ENCODE measurements at places on chromosomes 11 and 22.

DNA sequence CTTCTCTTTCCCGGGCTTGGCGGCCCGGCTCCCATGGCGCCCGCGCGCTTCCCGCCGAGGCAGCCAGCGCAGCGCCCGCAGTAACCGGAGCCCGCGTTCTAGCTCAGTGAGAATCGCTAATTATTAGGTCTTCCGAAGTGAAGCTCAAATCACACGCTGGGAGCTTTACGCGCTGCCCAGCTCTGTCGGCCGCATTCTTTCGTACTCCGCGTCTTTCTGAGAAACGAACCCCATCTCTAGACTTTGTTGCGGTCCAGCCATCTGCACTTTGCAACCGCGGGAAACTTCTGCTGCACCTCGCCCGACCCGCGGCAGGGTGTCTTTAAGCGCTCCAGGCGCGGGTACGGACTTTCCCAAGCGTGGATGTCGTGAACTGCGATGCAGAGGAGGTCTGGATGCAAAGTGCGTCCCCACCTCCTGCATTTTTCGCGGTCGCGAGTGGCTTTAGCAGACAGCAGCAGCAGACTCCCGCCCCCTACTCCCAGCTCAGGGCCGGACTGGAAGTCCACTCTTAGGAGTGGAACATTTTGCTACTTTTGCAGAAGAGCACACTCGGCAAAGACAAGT lies 6.0 kb upstream of the PAX6 start:
- no peak for DNase-seq

GRCh38 chr11:9732453-9732852 lies 68.6 kb downstream of the SWAP70 start:
- DNase-seq, result no peak

GRCh38 chr11:3135481-3136440 lies 29.3 kb downstream of the OSBPL5 start:
- DNase-seq, result peak; percentile 17

DNA sequence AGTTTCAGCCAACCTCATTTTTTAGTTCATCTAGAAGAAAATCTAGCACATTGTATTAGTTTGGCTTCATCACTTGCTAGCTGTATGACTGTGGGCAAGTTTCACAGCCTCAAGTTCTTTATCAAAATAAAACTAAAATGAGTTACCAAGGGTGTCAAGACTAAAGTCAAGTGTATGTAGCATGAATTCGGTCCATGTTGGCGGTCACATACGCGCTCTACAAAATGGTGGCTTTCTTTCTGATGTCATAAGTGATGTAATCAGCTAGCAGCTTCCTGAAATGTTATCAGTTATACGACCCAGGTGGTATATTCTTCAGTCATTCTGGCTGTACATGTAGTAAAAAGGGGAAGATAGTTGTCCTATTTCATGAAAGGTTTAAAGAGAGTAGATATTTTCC lies 50.5 kb downstream of the POLD3 start:
- no peak for DNase-seq

DNA sequence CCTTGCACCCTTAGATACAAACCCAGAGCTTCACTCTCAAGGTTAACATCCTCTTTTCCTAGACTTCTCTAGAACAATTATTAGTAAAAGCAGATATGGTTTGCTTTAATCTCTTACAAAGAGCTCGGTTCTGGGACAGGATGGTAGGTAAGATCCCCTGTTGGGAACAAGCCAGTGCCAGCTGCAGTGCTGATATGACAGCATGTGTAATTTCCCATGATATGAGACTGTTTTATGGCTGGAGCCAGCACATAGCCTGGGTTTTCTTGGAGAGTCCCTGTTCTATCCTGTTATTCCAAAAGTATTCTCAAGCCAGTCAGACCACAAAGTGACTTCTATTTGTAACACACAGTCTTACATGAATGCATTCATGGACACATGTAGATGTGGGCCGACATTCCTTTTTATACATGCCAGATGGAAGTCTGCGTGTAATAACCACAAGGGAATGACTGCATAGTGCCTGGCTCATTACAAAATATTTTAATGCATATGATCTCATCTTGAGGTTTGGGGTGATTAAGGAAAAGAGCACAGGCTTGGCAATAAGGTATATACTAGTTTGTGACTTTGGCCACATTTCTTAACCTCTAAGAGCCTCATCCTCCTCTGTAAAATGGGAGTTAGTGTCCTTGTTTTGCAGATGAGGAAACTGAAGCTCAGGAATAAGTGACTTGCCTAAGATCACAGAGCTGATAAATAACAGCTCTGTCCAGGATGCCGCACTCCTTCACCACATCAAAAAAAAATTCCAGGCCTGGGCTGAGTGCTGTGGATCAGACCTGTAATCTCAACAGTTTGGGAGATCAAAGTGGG lies 21.8 kb downstream of the CLMP start:
- no peak for DNase-seq

GRCh38 chr11:107769189-107769588 lies 57.3 kb upstream of the SLN start:
- no peak for DNase-seq

GRCh38 chr11:112085822-112086421 lies 634 bp downstream of the TIMM8B start:
- DNase-seq, result peak; percentile 65

DNA sequence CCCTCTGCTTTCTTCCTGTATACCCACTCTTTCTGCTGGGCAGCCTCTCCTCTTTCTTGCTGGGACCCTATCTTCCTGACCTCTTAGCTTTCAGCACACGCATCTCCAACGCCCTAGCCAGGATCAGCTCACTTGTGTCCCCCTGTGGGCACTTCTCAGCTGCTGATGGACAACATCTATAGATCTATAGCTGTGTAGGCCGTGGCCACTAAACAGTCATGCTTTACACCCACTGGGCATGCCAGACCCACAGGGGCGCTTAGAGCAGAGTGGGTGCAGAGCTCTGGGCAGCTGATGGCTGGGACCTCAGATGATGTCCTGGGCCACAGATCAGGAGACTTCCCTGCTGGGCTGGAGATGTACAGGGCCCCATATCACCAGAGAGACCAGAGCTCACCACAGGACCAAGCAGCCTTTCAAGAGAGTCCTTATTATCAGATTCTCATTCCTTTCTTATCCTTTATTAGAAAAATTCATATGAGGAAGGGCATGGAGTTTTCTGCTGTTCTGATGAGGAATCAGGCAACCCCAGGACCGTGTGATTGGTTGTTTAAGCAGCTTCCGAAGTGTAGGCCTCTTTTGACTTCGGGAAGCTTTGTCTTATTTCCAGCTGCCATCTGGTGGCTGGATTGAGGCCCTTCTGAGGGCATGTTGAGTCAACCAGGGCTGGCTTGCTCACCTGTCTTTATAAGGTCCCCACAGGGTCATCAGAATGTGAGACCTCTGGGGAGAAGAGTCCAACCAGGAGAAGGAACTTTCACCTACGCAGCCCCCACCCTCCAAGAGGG lies 60.5 kb downstream of the OSBP2 start:
- peak; percentile 76 for DNase-seq

DNA sequence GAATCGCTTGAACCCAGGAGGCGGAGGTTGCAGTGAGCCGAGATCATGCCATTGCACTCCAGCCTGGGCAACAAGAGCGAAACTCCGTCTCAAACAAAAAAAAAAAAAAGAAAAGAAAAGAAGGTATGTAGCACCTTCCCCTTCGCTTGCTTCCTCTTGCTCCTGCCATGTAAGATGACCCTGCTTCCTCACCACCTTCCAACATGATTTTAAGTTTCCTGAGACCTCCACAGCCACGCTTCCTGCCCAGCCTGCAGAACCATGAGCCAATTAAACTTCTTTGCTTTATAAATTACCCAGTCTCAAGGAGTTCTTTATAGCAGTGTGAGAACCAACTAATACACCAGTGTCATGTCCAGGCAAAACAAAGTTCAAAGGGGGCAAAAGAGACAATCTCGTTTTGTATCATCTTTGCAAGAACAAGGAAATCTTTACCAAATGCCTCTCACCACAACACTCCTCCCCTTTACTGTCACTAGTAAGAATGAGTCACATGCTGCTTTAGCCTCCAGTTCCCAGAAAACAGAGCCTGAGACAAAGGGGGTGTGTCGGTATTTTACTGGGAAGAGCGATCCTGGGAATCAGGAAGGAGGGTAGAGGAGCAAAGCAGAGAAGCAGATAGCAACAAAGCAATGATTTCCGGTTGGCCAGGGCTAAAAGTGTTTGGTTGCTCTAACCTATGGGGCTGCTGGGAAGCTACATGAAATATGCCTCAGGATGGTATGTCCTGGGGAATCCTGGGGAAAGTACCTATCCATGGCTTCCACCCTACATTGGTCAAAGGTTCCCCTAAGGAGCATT lies 10.5 kb upstream of the MCHR1 start:
- DNase-seq, result peak; percentile 10

DNA sequence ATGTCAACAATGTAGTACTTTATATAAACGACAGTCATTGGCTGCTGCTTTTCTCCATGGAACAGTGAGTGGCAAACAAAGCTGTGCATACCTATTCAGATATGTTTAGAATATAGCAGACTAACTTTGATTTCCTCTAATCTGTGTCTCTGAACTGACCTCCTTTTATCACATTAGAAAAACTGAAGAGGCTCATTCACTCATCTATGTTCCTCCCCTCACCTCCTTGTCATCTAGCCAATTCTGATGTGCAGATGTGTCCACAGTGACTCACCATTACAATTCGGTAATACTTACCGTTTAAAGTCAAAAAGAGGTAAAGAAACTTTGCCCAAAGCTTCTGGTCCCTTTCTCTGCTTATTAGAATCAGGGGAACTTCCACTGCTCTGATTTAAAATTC lies 51.5 kb upstream of the RPS13 start:
- no peak for DNase-seq

- no peak for DNase-seq
Observed at GRCh38 chr22:24001314-24001713, 3.9 kb downstream of the GSTT4 start.

DNA sequence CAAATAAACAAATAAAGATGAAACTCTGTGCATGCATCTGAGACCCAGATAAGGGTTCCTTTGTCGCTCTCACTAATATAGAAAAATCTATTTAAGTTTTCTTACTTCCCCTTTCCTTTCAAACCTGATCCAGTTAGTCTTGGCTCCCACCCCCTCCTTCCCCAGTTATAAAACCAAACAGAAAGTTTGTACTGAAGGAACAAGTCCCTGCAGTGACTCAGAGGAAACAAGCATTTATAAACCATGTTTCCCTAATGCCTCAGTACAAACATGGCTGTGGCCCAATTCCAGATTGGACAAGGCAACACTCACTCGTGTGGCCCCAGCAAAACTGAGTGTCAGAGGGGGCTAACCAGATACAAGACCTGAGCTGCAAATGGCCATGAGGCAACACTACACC lies 65.5 kb upstream of the ARHGAP20 start:
- no peak for DNase-seq

- DNase-seq, result no peak
Observed at GRCh38 chr11:77287615-77288273, 13.7 kb downstream of the GDPD4 start.

GRCh38 chr11:60211206-60211605 lies 28.3 kb upstream of the MS4A6A start:
- no peak for DNase-seq

DNA sequence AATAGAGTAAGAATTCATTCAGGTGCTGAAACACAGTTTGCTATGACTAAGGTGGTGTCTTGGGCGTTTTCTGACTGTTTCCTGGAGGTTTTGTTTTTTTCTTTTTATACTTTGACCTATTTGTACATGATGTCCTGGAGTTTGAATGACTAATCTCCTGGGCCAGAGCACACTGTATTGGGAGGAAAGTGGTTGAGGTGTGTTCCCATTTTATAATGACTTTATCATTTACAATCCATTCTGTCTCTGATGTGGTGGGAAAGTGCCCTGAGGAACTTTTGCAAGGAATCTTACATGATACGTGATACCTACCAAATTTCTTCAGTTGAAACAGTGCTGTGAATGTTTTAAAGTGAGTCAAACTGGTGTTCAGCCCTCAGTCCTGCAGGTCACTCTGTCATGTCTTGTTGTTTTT lies 80.8 kb downstream of the TNRC6B start:
- DNase-seq, result no peak

DNA sequence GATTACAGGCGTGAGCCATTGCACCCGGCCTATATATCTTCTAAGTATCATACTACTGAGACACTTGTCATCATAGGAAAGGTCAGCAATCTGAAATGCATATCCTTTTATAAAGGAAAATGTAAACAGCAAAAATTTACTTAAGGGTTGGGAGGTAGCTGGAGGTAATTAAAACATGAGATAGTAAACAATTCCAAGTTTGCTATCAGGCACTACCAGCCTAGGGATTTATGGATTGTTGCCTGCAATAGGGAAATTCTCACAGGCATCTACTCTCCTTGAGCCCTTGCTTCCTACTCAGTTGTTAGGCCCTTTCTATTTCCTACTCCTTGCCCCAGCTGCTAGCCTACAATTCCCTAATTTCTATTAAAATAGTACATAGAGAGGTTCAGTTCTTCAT lies 16.1 kb downstream of the PGR start:
- DNase-seq, result no peak

DNA sequence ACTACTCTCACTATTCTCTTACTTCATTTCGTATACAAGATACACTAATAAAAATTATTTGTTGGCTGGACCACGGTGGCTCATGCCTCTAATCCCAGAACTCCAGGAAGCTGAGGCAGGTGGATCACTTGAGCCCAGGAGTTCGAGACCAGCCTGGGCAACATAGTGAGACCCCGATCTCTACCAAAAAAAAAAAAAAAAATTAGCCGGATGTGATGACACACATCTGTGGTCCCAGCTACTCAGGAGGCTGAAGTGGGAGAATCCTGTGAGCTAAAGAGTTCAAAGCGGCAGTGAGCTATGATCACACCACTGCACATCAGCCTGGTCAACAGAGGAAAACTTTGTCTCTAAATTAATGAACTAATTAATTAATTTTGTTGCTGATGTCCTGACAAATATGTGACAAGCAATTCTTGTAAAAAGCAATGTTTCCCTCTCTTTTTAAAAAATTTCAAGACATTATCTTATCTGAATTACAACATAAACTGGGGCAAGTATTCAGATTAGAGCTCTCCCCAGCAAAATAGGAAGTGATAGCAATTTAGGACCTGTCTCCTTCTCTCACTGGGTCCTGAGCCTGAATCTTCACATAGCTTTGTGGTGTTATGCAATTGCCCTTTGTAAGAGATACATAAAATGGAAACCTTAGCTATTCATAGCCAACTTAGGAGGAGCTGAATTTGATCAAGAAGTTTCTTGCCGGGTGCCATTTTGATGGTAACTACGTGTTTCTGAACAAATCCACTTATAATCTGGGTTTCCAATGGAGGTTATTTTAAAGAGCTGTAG lies 17.6 kb upstream of the TMA7B start:
- no peak for DNase-seq

DNA sequence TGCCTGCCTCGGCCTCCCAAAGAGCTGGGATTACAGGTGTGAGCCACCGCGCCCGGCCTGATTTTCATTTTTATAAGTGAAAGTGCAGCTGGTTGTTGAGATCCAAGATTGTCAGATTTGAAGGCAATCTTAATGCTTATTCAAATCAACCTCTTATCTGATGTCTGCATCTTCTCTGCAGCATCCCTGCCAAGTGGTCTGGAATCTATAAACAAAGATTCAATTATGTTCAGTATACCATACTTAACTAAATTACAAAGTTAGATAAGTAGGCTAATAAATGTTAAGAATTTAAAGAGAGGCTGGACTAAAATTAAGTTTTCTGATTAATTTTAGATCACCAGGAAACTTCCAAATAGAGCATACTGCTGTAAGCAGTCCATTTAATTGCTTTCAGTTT lies 53.8 kb downstream of the POLD3 start:
- DNase-seq, result no peak
